ENCODE measurements at places on chromosomes 12 and 14.

- no peak for DNase-seq
These were observed 1.7 kb upstream of the TNS2 start for GRCh38 chr12:53048033-53048779.

DNA sequence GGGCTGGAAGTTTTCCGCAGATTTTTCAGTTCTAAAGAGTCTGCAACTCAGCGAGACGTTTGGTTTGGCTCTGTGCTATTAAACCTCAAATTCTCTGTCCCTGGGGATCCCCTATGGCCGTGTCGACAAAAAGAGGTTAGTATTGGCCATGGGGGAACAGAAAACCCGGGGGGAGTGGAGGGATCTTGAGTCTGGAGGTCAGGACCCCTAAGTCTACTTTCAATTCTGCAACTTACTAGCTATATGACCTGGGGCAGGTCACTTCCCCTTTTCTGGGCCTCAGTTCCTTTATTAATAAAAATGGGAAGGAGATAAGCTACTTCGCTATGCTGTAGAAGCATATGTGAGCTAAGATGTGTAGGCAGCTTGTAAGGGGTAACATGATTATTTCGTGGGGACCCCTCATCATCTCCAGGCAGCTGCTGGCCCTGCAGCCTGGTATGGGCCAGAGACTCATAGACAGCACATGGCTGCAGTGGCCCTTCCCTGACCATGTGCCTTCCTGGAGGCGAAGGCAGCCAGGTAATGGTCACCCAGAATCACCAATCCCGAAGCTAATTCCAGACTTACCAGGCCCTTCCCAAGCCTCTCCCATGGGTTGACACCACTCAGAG is 8.6 kb downstream of the ASB2 start:
- DNase-seq, result no peak

DNA sequence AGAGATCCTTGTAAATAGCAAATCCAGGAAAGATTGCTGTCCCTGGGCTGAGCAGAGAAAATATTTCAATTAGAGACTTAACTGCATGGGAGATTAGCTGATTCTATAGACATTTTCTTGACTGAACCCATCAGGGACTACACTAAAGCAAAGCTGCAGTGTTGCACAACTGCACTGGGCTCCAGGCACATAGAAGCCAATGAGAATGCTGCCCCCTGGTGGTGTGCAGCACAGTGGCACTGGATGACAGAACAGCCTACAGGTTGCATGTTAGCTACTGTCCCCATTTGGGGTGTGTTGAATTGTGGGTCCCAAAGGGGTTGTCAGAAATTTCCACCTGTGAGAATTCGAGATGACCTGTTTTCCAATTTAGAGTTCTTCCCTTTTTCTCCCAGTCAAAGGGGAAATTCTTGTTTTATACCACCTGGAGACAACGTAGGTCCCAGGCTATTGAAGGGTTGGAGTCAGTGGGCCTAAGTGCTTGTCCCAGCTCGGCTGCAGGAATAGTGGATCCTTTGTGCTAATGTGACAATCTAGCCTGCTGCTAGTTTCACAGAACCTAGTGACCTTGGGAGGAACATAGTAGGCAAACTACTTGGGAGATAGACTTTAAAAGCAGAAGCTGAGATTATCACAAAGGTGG is 114.7 kb downstream of the SLC8A3 start:
- DNase-seq, result no peak

- DNase-seq, result no peak
These were observed 30.7 kb downstream of the TMEM229B start for GRCh38 chr14:67457782-67458181.

- no peak for DNase-seq
These were observed 243.1 kb downstream of the C12orf75 start for GRCh38 chr12:105573574-105573973.

- no peak for DNase-seq
These were observed 24.5 kb downstream of the PCNX4 start for GRCh38 chr14:60116181-60116580.

- no peak for DNase-seq
These were observed 35.8 kb upstream of the HDAC7 start for GRCh38 chr12:47855502-47855901.

- no peak for DNase-seq
These were observed 618 bp downstream of the RNF34 start for GRCh38 chr12:121400332-121401139.

- DNase-seq, result no peak
These were observed 12.6 kb downstream of the BIN2 start for GRCh38 chr12:51311389-51311788.
